Mesenteric fat pad (tissue), 1 donor: ENCODE measurements at places on chromosomes 7 and 10. TPM values are rescaled to one million over a fixed set of nuclear protein-coding genes. Genes with fewer than 3 reads are reported as not detected.
A peak's percentile ranks its signal among the peaks of the same experiment; 100 is the strongest.

GRCh38 chr7:5237286-5237685, 45.5 kb upstream of the SLC29A4 start:
- DNase-seq: no peak

GRCh38 chr10:28250782-28251181, 52.1 kb downstream of the MPP7 start:
- DNase-seq: no peak

GRCh38 chr10:69044546-69044945, 43.4 kb upstream of the SRGN start:
- DNase-seq: no peak

- DNase-seq: no peak
Observed at GRCh38 chr7:21300692-21301091, 127.2 kb upstream of the SP4 start.

- DNase-seq: peak; percentile 91
Observed at GRCh38 chr7:26202019-26202990, 760 bp downstream of the CBX3 start.

DNA sequence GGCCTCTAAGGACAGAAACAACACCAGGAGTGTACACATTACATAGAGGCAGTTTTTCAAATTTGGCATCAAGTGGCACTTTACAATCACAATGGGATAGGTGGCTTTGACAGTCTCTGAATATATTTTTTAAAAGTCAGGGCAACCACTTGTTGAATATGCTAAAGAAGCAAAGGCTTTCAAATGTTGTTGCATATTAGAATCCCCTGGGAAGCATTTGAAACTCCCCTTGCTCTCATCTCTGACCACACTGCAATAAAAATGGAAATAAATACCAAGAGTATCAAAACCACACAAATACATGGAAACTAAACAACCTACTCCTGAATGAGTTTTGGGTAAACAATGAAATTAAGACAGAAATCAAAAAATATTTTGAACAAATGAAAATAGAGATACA, 106.5 kb upstream of the RAB11FIP2 start:
- DNase-seq: no peak

GRCh38 chr10:682931-683447, 6.5 kb downstream of the DIP2C start:
- DNase-seq: no peak

GRCh38 chr7:75945297-75946168, 30.6 kb downstream of the POR start:
- no peak for DNase-seq

- DNase-seq: no peak
Observed at GRCh38 chr7:106978425-106979420, 65.8 kb upstream of the PRKAR2B start.

GRCh38 chr10:121754666-121755065, 156.4 kb upstream of the FGFR2 start:
- no peak for DNase-seq

DNA sequence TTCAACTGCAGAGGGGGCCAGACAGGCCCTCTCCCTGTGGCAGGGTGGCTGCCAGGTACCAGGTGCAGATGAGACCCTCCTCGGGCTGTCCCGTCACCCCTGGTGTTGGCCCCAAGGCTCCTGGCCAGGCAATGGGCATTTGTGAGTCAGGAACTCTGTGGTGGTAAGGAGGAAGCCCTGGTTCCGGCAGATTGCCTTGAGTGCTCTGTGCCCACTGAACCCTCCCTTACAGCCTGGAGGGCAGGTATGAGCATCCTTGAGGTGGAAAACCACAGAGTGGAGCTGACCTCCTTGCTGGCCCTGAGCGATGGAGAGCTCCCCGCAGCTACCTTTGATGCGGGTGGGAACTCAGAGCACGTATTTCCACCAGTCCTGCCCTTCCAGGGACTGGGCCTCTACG, 2.0 kb downstream of the PAOX start:
- DNase-seq: no peak

DNA sequence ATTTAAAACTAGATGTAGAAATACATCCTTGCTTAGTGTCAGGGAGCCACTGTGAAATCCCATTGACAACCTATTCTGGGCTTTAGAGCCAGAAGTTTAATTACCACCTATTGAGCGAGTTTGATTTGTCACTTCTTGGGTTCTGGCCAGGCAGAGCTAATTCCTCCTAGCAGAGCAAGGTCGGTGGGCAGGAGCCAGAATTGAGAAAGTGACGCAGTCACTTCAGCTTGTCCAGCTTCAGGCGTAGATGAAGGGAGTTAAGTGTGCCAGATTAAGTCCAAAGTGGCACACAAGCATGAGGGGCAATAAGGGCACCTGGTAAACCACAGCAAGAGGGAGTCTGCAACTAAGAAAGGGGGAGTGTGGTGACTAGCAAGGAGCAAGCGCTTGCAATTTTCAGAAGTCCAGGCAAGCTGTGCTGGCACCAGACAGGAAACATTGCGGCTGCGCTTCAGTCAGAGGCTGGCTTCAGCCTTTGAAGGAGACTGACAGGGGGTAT, 119.4 kb downstream of the ST7 start:
- DNase-seq: no peak

DNA sequence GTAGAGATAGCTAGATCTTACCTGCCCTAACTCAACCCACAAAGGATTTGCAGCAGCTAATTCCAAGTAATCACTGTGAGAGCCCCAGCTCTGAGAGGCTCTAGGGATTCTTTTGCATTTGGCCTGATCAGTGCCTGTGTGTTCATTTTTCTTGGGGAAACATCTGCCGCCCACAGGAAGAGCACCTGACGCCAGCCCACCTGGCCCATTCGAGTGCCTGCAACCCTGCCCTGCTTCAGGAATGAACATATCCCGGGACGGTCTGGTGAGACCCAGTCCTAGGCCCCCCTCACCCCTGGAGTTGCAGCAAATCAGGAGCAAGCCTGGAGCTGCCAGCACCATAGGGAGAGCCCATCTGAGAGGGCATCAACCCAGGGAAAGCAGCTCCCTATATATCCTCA, 38.8 kb downstream of the GSDME start:
- DNase-seq: no peak

DNA sequence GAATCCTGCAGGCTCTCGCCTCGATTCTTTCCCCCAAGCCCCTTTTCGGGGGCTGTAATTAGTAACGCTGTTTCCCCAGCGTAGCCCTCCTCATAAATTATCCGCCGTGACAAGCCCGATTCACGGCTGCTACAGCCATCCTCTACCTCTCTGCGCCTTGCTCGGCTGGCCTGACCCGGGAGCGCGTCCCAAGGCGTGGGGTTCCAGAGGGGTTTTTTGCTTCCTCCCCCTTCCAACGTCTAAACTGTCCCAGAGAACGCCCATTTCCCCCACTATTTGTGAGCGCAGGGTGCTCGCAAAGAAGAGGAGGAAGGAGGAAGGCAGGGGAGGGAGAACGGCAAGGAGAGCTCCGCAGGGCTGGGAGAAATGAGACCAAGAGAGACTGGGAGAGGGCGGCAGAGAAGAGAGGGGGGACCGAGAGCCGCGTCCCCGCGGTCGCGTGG, 880 bp downstream of the HOXA5 start:
- no peak for DNase-seq

- no peak for DNase-seq
Observed at GRCh38 chr10:105585753-105586152, 944.7 kb downstream of the SORCS3 start.

- DNase-seq: peak; percentile 87
Observed at GRCh38 chr10:117546581-117547015, 4.1 kb downstream of the EMX2 start.

DNA sequence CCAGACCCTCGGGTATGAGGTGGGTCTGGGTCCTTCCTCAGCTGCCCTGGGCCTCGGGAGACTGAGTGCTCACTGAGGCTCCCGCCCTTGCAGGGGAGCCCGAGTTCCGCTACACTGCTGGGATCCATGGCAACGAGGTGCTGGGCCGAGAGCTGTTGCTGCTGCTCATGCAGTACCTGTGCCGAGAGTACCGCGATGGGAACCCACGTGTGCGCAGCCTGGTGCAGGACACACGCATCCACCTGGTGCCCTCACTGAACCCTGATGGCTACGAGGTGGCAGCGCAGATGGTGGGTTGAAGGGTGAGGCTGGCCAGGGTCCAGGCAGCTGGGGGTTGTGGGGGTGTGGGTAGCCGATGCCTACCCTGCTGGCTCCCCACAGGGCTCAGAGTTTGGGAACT, 7.6 kb downstream of the AEBP1 start:
- no peak for DNase-seq

- DNase-seq: no peak
Observed at GRCh38 chr10:50224330-50224952, 26.9 kb downstream of the ASAH2 start.

- no peak for DNase-seq
Observed at GRCh38 chr7:159061209-159061608, 83.5 kb downstream of the VIPR2 start.

PDCD11 gene
- total RNA-seq: 32.2 TPM

CLRN3 gene
- 0.29 TPM for total RNA-seq

SMKR1 gene
- not detected for total RNA-seq

MAGI2 gene
- 9.7 TPM for total RNA-seq

PLA2G12B gene
- total RNA-seq: not detected

HTR5A gene
- not detected for total RNA-seq

GPR15LG gene
- not detected for total RNA-seq

GPNMB gene
- 183 TPM for total RNA-seq

CPVL gene
- total RNA-seq: 49.8 TPM

OR2A12 gene
- total RNA-seq: not detected

INTS1 gene
- 56.3 TPM for total RNA-seq

GIMAP1 gene
- 4.4 TPM for total RNA-seq

WIPF3 gene
- total RNA-seq: 1.4 TPM

MEOX2 gene
- total RNA-seq: 22.1 TPM

INMT gene
- total RNA-seq: 44.0 TPM

CALML3 gene
- total RNA-seq: not detected

NUTM2D gene
- 2.1 TPM for total RNA-seq

SPAM1 gene
- total RNA-seq: not detected

GSTK1 gene
- total RNA-seq: 177 TPM
